GF-D8 (cell line): ENCODE measurements at places on chromosomes 1 and 21.

DNA sequence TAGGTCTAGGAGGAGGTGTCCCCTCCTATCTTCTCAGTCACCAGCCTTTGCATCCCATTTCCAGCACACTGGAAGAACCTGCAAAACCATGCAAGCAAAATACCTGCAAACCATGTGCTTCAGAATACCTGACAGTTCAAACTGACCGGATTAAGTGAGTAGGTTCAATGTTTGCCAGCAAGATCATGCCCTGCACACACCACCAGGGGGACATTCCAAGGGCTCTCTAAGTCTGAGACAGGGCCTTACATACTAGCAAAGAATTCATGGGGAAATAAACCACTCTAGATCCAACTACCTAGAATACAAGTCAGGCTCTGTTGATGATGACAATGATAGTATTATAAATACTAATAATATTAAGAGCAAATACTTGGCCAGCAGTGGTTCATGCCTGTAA lies 27.6 kb downstream of the INPP5B start:
- no peak for DNase-seq

DNA sequence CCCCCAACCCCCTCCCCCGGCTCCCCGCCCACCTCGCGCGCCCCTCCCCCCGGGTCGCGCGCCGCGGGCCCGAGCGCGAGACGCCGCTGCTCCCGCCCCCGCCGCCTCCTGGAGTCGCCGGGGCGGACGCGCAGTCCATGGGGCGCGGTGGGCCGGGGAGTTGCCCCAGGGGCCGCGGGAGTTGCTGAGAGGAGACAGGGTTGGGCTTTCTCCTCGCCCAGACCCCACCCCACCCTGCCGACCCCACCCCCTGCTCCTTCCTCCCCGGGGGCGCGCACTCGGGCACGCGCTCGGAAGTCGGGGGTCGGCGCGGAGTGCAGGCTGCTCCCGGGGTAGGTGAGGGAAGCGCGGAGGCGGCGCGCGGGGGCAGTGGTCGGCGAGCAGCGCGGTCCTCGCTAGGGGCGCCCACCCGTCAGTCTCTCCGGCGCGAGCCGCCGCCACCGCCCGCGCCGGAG lies at the start of gene LAMC1:
TSS of gene LAMC1 (plus strand) at position 275 of the 455 bp plus-strand sequence. CDS start 297 bp downstream, outside the sequence.
- no peak for DNase-seq

- no peak for DNase-seq
These were observed 86.9 kb upstream of the UBE2U start for GRCh38 chr1:64116537-64116936.

GRCh38 chr1:247173431-247173830 lies 1.6 kb upstream of the ZNF124 start:
- peak; percentile 68 for DNase-seq

DNA sequence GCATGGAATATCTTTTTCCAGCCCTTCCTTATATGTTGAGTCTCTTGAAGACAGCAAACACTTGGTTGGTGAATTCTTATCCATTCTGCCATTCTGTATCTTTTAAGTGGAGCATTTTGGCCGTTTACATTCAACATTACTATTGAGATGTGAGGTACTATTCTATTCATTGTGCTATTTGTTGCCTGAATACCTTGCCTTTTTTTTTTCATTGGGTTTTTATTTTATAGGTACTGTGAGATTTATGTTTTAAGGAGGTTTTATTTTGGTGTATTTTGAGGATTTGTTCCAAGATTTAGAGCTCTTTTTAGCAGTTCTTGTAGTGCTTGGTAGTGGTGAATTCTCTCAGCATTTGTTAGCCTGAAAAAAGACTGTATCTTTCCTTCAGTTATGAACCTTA lies 60.6 kb upstream of the ASPM start:
- no peak for DNase-seq

- no peak for DNase-seq
These were observed 53.5 kb upstream of the CD34 start for GRCh38 chr1:207964195-207964966.

GRCh38 chr21:27700974-27701614 lies 734.2 kb upstream of the ADAMTS5 start:
- peak; percentile 18 for DNase-seq

DNA sequence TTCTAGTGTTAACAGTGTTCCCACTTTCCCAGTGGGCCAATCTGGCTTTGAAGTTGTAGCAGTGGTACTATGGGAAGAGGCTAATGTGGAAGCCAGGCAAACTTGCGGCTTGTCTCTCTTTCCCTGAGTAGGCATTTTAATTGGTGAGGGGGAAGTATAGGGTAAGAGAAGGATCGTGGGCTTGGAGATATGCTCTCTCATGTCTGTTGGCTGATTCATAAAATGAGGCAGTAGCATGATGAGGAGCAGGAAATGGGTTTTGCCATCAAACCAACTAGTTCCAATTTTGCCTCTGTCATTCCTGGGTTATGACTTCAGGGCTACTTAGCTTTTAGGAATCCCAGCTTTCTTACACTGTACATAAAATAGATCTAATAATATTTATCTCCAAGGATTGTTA lies 12.1 kb downstream of the C8A start:
- no peak for DNase-seq

- no peak for DNase-seq
These were observed 106.0 kb downstream of the MRPS6 start for GRCh38 chr21:34179204-34179935.

DNA sequence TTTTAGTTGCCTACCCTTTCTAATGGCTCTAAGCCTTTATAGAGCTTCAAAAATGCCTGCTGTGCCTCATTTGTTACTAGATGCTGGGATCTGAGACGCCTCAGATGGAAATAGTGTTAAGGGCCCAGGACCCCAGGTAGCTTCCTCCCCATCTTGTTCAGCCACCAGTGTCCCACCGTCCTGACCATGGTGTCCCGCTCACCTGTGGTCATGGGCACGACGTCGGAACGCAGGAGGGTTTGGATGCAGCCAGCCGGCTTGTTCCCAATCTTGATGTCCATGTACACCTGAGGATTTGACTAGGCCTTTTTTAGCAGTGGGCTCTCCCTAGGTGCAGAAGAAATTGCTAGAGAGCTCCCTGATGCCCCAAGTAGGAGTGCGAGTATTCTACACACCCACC lies 31.1 kb downstream of the PABPC4 start:
- DNase-seq, result no peak

DNA sequence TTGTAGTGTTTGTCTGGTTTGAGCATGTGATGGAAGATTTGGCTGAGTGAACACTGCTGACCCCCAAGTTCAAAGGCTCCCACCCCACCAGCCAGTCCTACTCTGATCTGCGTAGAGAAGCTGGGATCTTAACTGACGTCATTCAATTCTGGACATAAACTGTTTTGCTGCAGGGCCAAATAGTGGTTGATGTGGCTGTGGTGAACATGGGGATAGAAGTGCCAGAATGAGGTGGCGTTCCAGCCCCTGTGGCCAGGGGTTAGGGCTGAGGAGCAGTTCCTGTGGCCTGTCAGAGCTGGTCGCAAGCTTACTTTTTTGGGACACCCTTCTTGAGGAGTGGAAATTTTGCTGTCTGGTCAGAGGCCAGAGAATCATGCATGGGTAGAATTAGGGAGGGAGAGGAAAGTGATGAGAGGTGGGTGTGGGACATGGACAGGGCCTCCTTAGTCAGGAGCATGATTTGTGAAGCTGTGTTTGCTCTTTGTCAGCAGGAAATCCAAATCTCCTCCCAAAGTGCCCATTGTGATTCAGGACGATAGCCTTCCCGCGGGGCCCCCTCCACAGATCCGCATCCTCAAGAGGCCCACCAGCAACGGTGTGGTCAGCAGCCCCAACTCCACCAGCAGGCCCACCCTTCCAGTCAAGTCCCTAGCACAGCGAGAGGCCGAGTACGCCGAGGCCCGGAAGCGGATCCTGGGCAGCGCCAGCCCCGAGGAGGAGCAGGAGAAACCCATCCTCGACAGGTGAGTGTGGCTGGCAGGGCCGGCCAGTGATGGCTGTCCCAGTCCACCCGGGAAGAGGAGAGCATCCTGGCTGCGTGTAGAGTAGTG lies 25.9 kb downstream of the SZRD1 start:
- DNase-seq, result no peak

DNA sequence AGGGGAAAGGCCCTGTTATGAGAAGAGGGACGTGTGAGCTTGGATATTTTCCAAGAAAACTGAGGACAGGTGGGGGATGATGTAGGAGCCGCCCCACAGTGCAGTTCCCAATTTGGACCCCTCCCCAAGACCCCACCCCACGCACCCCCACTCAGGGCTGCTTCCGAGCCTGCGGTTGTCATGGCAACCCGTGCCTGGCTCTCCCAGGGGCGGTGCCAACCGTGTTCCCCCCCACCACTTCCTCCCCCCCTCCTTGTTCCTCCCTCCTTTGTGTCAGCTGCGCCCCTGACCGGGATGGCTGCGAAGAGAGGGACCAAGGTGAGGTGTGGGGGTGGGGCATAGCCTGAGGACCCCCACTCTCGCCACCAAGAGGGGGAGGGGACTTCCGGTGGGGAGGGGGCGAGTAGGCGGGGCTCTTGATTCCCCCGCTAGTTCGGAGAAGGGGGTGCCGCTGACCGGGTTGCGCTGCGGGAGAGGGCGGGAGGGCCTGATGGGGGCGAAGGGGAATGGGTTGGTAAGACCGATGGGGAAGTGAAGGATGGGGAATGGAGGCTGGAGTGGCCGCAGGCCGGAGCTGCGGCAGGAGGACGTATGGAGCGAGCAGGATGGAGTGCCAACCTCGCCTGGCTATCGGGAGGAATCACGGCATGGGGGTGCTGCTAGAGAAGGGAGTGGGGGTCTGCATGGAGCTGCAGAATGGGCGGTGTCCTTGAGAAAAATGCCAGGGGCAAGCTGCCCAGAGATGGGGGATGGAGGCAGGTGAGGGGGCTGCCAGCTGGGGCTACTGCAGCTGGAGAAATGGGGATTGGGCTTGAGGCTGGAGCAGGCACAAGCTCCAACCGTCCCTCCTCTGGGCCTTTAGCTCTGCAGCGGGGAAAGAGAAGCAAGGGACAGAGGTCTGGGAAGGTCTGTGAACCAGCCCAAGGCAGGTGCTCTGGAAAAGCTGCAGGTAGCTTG lies 953 bp downstream of the TRIM46 start:
- DNase-seq, result no peak

- no peak for DNase-seq
These were observed 90.7 kb upstream of the PKN2 start for GRCh38 chr1:88593358-88593757.

DNA sequence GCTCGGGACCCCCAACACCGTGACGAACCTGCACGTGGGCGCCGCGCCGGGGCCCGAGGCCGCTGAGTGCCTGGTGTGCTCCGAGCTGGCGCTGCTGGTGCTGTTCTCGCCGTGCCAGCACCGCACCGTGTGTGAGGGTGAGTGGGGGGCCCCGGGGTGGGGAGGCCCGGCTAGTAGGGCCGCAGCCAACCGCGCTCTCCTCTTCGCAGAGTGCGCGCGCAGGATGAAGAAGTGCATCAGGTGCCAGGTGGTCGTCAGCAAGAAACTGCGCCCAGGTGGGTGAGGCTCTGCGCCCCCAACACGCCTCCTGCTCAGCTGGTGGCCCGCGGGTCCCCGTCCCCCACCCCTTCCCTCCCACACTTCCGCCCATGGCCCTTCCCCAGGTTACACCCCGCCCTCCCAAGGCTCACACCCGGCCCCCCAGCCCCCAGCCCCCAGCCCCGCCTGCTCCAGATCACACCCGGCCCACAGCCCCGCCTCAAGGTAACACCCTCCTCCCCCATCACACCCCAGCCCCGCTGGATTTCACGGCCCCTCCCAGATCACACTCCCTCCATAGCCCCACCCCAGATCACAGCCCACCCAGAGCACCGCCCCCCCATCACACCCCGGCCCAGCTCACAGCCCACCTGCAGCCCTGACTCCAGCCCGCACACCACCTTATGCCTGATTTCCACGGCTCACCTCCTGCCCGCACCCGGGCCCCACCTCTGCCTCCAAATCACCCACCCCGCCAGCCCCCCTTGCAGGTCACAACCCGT lies 2.4 kb upstream of the MMP23B start:
- DNase-seq, result no peak

GRCh38 chr1:89310505-89310904 lies 37.8 kb upstream of the GBP5 start:
- DNase-seq, result no peak

- DNase-seq, result no peak
These were observed 58.4 kb upstream of the ADARB1 start for GRCh38 chr21:45016031-45016405.

- no peak for DNase-seq
These were observed 173.4 kb upstream of the RUNX1 start for GRCh38 chr21:35222541-35222941.

DNA sequence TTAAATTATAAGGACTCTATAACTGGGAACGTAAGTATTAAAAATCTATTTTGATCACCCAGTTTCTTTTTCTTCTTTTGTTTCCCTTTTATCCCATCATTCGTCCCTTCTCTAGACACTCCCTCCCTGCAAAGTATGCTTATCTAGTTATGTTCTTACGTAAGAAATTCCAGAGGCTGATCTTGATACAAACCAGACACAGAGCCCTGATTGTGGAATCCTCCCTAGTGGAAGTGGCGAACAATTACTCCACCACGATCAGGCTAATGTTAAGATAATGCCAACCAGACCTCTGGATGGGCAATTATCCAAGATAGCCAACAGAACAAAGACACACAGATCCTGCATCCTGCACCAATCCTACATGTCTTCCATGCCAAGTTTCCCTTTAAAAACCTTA lies 1557.4 kb downstream of the PLA2G4A start:
- DNase-seq, result no peak
